Activated T-cell treated with anti-CD3 and anti-CD28 coated beads for 1 hour (primary cell): ENCODE measurements at places on chromosomes 3 and 15.

DNA sequence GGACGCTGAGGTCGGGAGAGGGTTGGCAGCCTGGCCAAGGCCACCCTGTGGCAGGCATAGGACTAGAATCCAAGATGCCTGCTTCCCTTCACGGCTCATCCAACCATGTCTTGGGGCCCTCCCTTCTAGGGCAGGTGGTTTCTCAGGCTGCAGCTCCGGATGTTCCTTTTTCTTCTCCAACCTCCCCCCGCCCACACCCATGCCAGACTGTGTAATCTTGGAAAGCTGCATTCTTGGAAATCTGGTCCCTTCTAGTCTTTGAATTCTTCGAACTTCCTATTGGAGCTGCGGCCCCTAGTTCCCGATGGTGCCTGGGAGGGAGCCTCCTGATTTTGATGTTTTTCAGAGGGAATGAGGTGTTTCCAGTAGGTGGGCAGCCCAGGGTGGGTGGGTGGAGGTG, 109.8 kb downstream of the FBLN2 start:
- no peak for DNase-seq

DNA sequence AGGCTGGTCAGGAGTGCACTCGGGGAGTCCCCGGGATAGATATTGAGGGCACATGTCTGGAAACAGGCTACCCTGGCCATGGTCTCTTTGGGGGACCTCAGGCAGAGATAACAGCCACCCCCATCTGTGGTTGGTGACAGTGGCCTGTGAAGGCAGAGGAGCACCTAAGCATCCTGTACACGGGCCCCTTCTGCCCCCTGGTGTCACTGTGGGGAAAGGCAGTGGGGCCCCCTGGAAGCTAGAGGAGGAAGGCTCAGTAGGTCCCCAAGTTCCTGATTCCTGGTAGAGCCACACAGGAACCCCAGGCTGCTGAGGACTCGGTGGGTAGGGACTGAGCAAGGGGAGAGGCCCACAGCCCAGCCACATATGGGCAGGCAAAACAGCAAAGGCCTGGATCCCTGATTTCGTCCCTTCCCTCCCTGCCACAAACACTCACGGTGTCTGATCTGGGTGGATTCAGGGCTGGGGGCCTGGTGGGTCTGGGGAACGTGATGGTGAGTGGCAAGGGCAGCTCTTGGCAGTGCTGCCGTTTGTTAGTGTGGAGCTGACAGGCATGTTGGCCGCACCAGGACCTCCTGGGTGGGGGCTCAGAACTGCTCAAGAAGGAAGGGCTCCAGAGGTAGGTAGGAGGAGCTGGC, 14.1 kb upstream of the CXCR6 start:
- peak; percentile 50 for DNase-seq

GRCh38 chr15:24269923-24270322, 405.7 kb upstream of the NPAP1 start:
- DNase-seq, result no peak

DNA sequence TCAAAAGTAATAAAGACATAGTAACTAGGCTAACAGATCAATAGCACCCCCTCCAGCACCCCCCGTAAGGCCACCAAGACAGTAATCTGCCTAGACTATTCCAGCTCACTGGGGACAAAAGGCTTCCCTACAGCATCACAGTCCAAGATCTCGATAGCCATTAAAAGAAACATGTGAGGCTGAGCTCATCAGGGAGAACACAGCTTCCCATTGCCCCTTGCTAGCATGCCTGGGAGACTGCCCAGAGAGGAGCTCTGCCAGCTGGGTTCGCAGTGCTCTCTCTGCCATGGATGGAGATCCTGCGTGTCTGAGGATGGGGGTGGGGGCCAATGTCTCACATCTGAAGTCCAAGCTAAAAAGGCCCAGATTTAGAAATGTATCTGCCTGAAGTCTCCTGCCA, 17.8 kb downstream of the LRIG1 start:
- no peak for DNase-seq

DNA sequence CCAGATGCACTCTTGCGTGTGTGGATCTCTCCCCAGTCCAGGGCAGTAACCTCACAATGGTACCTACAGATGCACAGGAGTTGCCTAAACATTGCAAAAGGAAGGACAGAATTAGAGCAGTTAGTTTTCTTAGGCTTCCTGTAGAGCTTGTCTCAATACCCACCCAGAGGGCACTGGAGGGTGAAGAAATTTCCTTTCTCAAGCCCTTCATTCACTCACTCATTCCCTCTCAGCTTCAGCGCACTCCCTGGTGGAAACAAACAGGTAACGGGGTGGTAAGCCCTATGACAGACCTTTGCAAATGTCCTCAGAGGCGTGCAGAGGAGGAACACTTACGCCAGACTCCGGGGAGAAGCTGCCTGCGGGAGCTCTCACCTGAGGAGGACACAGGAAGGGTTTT, 267.4 kb upstream of the HES1 start:
- DNase-seq, result no peak

GRCh38 chr3:109089265-109089664, 28.7 kb downstream of the MORC1 start:
- no peak for DNase-seq

GRCh38 chr15:43376017-43376705, 5.3 kb downstream of the TUBGCP4 start:
- peak; percentile 9 for DNase-seq

DNA sequence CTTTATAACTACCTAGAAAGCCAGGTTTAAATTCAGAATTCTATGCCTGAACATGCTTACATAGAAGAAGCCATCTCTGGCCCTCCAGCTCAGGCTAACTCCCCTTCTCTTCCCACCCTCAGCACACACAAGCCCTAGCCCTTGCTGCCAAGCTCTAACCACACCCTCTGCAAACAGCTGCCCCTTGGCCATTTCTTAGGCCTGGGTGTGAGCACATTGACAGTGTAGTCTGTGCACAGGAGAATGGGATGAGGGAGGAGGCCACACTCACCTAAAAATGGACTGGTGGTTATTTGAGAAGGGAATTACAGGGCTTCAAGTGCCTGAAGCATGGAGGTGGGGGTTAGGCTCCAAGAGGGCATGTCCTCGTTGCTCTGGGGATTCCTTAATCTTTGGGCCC, 42.3 kb upstream of the SLC25A36 start:
- DNase-seq, result no peak

GRCh38 chr3:150843241-150843640, 62.0 kb downstream of the MINDY4B start:
- DNase-seq, result no peak

- DNase-seq, result no peak
These were observed 256.4 kb upstream of the MCTP2 start for GRCh38 chr15:93974804-93975481.

DNA sequence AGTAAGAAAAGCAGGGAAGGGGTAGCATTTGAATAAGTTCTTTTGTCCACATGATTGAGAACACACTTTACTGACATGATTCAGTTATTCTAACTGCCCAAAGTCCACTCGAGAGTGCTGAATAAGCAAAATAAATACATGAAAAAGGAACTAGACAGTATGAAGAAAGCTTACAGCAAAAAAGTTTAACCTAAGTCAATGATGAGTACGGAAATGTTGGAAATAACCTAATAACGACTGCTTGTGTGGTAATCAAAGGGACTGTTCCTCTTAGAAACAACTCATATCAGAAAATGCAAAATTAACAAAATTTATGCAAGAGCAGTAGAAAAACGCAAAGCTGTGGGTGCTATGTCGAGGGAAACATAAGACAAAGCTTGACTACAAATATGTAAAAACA, 36.6 kb downstream of the DMXL2 start:
- no peak for DNase-seq

GRCh38 chr3:56923526-56924224, 121.9 kb upstream of the ARHGEF3 start:
- peak; percentile 11 for DNase-seq

DNA sequence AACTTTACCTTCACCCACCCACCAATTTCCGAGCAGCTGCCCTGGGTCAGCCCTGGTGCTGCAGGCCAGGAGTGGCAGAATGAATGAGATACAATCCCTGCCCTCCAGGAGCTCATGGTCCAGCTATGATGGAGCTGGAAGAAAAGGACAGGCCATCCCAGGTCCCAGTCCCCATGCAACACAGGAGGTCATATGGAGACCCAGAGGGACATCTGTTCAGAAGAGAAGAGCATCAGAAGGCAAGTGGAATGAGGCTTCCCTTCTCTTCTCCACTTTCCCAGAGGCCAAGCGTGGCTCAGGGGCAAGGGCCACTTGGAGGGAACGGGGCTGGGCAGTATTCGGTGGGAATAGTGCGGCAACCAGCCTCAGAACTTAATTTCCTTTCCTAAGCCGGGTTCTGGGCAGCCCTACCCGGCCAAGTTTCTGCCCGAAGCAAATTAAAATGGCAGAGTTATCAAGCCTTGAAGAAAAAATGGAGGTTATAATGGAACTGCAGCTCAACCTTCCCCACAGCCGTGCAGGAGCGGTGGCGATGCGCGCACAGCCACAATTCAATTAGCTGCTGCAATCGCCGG, 35.9 kb downstream of the TLE3 start:
- DNase-seq, result no peak

DNA sequence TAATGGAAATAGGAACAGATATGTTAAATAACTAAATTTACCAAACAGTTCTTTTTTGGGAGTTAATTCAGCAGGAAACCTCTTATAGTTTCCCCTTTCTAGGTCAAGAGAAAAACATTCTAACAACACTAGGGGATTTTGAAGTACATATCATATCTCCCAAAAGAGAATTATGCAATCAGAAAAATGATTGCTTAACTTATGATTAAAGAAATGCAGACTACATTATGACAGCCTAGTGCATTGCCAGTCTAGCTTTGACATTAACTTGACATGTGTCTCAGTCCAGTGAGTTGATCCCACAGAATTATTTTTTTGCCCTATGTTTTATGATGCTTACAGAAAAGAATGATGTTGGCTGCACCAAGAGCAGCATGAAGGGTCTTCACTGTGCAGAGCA, 31.7 kb upstream of the NPHP3 start:
- no peak for DNase-seq

DNA sequence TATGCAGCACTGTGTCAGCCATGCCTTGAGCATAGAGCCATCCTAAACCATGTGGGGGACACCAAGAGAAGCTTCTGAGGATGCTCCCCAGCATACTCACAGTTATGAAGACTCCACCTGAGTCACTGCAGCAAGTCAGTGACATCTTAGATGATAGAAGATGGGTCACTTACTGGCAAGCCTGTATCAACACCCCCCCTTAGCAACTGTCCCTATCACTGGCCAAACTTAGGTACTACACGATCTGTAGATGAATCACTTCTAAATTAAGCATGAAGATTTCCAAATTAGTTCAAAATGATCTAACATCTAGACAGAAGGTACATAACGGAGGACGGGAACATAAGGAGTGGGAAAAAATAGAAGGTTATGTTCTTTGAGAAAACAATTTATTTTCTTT, 13.2 kb upstream of the LMCD1 start:
- DNase-seq, result no peak

DNA sequence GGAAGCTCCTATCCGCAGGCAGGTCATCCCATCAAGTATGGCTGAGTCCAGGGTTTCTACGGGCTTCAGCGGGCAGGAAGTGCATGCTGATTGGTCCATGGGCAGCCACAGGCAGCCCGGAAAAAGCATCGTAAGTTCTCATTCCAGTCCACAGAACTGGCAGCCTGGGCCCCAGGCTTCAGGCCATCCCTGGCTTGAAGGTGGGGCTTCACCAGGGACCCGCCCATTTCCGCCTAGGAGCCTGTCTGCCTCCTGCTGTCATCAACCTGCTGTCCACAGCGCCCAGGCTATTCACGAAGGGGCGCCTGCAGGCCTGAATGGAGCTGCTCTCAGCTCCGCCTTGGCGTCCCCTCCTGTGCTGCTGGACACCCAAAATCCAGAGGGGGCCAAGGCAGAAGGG, 13.9 kb downstream of the PCYT1A start:
- DNase-seq, result no peak

- peak; percentile 58 for DNase-seq
These were observed 103.3 kb downstream of the SNRK start for GRCh38 chr3:43389388-43390254.

DNA sequence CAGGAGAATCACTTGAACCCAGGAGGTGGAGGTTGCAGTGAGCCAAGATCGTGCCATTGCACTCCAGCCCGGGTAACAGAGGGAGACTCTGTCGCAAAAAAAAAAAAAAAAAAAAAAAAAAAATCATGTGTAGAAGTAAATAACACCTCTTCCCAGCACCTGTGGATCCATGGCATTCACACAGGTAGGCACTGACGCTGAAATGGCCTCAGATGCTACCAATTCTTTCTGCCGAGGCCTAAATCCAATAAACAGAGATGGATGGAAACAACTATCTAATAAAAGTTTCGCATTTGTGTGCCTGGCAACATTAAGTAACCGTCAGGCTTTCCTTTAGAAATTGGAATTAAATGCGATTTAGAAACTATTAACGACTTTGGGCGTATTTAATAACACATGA, 10.3 kb upstream of the LRRC2 start:
- DNase-seq, result no peak

DNA sequence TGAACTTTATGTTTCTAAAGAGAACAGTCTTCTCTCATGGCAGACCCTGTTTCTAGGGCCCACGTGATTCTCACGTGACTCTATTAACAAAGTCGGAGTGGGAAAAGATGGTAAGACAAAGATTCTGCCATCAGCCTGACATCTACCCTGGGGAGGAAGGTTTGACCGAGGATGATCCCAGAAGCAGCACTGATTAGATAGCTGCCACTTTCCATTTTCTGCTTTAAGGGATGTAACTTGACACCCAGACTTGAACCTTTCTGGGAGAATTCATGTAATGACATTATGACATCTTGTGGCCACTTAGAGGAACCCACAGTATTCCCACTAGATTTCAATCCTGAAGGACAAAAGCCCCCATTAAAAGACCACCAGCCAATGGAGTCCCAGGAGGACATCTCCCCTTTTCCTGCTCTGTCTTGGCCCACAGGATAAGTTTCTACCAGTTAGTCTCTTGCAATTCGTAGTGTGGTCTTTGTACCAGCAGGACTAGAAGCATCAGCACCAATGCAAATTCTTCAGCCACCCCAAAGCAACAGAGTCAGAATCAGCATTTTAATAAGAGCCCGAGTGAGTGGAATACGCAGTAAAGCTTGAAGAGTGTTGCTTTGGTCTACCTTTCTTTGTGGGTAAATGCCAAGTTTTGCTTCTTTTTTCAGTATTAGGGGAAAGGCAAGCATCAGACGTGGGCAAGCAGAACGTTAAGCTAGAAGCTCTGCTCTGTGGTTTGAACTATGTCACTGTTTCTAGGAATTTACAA, 480.5 kb upstream of the PROK2 start:
- no peak for DNase-seq

DNA sequence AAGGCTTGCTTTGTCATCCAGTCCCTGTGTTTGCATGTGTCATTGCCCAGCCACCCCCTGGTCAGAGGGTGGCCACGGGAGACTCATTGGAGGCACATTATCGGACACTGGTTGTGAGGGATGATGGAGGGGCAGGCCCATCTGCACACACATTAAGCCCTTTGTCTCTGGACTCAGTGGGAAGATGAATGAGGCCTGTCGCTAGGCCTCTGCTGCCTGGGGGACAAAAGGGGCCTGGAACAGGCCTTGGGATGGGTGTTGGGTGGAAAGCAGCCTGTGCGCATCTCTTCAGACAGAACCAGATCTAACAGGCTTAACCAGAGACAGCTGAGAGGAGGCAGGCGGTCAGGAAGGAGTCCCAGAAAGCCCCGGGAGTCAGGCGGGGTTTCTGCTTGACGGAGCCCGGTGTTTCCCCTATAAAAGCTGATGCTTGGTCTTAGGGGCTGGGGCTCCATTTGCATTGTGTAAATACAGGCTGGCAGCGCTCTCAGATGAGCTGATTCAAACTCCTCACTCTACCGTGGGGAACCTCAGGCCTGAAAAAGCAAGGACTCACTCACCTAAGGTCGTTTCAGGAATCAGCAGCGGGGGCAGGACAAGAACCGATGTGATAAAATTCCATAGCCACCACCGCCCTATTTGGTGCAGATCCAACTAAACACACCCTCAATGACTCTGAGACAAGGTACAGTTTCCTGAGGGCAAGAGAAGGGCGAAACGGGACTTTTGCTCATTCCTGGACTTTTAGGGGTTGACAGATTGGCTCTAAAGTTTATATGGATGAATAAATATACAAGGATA, 17.1 kb upstream of the SKIC8 start:
- DNase-seq, result no peak
